ENCODE measurements at places on chromosomes 16 and 17.

DNA sequence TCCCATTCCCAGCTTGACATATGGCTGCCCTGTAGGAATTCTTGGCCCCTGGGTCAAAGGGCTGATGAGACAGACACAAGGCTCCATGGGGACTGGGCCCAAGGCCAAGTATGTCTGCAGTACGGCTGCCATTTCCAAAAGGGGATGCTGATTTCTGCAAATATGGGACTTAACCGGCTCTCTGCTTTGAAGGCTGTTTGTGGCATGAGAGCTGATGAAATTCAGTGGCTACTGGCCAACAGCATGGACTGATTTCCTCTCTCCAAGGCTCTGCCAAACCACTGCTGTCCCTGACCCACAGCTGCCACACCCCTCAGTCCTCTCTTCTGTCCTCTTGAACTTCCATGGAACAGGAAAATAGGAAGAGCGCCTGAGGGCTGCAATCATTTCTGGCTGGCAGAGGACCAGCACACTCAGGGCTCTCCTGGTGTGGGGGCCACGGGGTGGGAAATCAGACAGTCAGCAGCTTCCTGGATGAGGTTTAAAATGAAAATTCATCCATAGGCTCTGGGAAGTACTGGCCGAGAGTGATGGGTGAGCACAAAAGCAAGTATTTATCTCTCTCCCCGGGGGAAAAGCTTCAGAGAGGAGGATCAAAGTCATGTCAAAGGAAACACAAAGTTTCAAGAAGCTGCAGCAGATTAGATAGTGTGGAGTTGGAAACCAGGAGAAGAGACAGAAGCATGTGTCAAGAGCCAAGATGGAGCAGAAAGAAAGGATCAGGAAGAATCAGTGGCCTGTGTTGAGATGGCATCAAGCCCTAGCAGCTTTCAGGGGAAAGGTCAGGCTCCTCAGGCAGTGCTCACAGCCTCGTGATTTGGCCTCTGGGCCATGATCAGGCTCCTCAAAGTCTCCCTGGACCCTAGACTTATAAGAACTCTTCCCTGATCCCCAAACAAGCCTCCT, 64.1 kb upstream of the SREBF1 start:
- DNase-seq: peak; percentile 100

DNA sequence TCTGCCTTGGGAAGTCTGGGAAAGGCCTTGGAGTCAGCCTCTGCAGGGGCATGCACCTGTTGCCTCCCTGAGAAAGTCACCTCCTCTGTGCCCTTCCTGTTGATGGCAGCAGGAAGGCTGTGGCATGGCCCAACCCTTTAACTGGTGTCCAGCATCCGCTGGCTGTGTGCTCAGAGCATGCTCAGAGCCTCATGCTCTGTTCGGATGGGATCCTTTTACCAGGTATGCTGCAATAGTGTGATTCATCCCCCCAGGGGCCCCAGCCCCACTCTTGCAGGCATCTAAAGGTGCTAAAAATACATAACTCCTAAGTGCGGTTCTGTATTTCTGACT, 24.9 kb downstream of the KLHL36 start:
- DNase-seq: no peak

DNA sequence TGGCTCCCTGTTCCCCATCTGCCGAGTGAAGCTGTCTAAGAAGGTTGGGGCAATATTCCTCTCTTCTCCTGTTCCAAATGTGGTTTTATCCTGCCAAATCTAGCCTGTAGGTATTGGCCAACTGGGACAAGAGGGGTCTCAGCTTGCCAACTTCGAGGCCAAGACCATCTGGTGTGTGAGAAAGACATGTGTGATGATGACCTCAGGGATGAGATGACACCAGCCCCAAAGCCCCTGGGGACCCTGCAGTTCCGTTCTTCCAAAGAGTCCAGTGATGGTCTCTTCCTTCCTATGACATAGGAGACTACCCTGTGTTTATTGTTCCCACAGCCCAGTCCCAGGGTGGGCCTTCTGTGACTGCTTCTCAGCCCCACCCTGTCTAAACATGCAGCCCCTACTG, 34.8 kb upstream of the ADAMTS18 start:
- no peak for DNase-seq

DNA sequence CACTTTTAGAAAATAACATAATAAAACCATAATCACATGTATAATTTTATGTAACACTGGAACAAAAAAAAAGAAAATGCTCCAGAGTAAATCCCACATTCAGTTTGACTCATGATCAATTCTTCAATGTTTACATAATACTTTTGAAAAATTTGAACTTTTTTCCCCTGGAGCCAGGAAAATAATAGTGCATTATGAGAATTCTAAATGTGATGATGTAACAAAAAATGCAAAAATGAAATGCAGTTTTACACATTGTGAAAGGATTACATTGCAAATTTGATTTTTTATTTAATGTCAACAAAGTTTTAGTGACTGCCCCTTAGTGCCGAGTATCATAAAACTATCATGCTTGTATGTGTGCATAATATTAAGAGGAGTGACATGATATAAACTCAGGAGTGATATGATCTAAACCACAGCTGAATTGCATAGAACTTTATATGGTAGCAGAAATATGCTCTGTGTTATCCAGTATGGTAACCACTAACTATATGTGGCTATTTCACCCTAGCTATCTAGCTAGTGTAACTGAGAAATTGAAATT, 238.2 kb downstream of the CDH8 start:
- no peak for DNase-seq

DNA sequence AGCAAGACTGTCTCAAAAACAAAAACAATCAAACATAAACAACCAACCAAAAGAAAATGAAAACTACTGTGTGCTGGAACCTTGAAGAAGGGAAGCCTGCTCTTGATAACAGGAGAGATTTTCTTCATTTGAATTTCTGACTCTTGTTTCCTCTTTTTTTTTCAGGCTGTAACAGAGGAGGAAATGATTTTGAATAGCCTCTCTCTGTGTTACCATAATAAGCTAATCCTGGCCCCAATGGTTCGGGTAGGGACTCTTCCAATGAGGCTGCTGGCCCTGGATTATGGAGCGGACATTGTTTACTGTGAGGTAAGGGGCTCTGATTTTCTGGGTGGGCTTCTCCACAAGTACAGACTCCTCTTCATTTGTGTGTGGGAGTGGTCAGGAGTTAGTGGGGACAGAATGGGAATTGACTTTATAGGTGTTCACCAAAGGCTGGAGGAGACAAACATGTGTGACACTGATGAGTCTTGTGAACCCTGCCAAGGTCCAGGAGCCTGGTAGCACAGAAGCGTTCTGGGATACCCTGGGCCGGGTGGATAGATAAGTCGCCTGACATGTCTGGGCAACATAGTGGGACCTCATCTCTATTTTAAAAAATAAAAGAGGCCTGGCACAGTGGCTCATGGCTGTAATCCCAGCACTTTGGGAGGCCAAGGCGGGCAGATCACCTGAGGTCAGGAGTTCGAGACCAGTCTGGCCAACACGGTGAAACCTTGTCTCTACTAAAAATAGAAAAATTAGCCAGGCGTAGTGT, 14.9 kb downstream of the DUS2 start:
- DNase-seq: no peak

GRCh38 chr16:51666821-51667220, 515.8 kb upstream of the SALL1 start:
- peak; percentile 74 for DNase-seq

DNA sequence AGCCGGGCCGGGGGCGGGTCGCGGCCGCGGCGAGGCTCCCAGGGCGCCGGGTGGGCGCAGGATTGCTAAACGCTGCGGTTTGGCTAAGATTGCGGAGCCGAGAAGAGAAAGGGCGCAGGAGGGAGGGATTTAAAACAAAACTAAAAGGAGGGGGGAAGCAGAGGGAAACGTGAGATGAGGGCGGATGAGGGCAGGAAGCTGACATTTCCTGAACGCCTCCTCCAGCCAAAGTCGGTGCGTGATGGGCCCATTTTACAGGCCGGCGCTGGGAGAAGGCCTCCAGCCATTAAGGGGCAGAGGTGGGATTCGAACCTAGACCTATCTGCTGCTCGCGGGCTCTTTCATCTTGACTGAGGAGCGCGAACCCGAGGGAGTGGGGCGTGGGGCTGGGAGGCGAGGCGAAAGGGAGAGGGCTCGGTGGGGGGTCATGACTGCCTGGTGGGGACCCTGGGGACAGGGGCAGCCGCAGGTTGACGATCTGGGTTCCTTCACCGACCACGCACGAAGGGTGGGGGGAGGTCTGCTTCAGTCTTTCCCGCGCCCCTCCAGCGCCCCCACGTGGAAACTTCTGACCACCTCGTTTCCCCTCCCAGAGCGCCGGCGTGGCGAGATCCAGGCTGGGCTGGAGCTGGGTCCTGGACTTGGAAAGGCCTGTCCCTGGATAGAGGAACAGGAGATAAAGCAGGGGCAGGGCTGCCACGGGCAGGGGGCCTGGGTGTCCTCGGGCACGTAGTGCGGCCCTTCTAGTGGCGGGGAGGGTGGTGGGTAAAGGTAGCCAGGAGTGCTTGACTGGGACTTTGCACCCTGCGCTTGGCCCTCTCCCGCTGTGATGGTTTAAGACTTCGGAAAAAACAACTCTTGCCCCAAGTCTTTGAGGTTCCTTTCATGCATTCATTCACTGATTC, 3.8 kb upstream of the TAC4 start:
- peak; percentile 64 for DNase-seq

- DNase-seq: no peak
Observed at GRCh38 chr16:58057784-58058183, 32.2 kb downstream of the MMP15 start.

GRCh38 chr16:14489460-14489859, 140.6 kb downstream of the PARN start:
- peak; percentile 69 for DNase-seq

- DNase-seq: no peak
Observed at GRCh38 chr16:81925016-81925415, 86.3 kb downstream of the SDR42E1 start.

GRCh38 chr16:86557587-86557986, 2.6 kb upstream of the MTHFSD start:
- no peak for DNase-seq

GRCh38 chr16:57899771-57900661, 70.9 kb downstream of the CNGB1 start:
- DNase-seq: peak; percentile 63
